ENCODE measurements at places on chromosomes 4 and X.

DNA sequence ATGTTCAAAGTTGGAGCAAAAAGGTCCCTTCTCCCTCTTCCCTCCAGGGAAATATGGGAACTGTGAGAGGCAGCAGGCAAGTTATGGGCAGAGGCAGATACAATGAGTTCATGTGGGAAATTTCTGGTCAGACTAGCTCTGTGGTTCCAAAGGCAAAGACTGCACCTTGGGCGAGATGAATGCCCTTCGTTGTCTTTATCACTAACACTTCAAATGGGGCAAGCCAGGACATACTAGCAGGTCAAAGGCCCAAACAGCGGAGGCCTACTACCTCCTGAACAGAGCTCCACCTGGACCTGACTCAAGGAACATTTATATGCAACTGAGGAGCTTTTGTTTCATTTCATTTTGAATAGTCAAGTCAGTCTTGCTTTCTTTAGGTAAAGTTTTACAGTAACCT, 29.0 kb downstream of the SRPX2 start:
- no peak for DNase-seq

DNA sequence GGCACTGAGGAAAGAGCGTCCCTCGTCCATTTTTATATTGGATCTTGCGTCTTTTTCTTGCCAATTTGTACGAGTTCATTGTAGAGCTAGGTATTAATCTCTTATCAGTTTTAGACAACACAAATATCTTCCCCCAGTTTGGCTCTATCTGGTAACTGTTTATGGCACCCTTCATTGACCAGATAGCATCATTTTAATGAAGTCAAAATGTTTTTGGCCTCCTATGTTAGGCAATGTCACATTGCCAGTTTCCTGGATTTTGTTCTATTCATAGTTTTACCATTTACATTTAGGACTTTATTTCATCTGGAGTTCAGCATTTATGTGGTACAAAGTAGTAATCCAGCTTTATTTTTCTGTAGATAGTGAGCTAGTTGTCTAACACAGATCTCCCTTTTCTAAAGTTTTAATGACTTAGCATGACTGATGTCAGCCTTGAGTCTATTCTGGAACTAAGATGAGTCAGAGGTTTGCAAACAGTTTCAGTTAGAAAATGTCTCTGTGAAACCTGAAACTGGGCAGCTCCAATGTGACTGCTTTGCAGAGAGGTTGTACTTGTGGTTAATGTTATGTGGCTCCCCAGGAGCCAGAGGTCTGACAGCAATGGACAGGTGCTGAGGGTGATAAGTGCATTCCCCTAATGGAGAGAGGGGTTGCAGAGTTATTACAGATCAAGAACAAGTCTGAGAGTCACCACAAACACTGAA, 5.3 kb upstream of the STBD1 start:
- DNase-seq: no peak

DNA sequence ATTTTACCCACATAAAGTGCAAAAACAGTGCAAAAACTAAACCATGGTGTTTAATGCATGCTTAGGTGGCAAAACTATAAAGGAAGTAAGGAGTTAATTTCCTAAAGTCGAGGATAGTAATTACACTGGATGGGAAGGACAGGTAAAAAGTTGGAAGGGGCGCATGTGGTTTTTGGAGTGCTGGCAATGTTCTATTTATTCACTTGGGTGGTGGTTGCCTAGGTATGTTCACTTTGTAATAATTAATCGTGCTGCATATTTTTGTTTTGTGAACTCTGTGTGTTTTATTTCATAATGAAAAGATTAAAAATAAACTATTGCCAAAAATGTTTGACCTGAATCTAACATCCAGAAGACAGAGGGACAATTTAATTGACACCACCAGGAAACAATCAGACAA, 32.1 kb upstream of the SMARCA5 start:
- no peak for DNase-seq

GRCh38 chr4:79864500-79865200, 208.4 kb downstream of the ANTXR2 start:
- no peak for DNase-seq

DNA sequence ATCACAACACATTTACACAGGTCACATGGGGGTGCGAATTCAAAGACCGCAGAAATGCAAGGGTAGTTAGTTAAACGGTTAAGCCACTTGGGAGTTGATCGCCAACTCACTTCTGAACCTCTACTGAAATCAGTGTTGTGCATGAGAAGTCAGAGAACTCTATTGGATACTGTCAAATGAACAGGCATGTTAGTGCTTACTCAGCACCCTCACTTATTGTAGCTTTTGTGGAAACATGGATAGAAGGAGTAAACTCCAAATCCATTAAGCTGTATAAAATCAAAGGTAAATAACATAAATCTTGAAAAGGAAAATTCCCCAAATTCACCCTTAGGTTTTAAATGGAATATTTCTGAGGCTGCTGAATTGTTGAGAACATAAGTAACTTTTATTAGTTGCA, 17.5 kb upstream of the ANXA10 start:
- no peak for DNase-seq

- no peak for DNase-seq
These were observed 346.4 kb downstream of the PTTG2 start for GRCh38 chr4:38306482-38307071.

DNA sequence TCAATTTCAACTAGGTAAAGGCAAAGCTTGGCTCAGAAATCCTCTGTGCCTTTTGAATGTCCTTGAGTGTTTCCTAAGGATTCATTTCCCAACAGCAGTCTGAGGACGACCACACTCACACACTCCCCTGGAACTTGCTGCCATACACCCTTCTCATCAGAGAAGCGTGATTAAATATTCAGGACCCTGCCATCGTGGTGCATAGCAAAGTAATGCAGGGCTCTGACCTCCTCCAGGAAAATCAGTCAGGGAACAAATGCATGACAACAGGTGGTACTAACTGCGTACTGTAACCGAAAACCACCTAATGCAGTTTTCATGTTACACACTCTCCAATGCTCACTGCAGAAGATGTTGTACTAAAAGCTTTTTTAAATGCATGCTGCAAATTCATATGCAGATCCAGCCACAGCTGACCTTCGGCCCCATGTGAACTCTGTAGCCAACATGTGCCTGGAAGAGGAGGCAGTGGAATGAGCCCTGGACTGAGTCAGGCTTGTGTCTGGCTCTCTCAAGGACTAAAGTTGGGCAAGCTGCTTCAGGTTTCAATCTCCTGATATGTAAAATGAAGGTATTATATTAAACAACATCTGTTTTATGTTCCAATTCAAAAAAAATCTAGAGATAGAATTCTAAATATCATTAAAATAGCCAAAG, 238.3 kb downstream of the KCNIP4 start:
- no peak for DNase-seq

DNA sequence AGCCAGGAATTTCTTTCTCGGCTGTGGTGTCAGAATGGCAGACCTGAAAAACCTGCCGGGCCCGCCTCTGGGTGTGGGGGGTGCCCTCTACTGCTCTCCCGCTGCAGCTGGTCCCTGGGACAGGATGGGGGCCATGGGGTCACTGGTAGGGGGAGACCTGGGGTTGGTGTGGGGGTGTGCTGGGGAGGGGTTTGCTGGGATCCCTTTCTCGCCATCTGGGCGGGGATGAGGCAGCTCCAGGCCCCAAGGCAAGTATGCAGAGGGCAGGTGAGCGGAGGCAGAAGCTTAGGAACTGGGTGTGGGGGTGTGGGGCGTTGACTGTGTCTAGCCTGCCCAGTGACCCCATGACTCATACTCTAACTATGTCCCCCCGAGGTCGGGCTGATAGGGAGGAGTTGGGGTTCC, 884 bp downstream of the CCDC120 start:
- no peak for DNase-seq

DNA sequence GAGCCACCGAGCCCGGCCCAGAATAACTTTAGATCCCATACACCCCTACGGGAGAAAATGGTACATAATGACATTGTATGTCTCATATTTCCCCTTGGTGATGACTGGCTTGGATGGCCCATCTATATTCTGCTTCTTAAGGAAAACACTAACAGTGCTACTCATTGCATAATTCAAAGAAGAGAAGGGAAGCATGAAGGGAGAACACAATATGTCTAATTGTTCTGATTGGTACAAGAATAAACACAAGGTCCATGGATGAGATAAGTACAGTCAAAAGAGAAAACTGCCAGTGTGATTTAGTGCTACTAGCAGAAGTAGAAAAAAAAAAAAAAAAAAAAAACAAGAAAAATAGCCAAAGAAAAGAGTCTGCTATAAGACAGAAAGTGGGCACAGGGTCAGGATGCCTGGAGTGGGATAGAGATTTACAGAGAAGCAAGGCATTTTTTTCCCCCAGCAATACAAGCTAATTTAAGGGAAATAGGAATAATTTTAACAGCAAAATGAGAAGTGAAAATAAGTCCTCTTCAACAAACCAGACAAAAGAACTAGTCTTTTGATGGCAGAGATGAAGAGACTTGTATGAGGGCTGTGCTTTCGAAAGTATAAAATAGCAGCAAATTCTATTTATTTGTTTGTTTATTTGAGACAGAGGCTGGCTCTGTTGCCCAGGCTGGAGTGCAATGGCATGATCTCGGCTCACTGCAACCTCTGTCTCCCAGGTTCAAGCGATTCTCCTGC, 96.5 kb upstream of the MAP3K15 start:
- no peak for DNase-seq
